ENCODE measurements at places on chromosomes 3 and 15. TPM values are rescaled to one million over a fixed set of nuclear protein-coding genes. Genes with fewer than 3 reads are reported as not detected.

CLDN1 gene
- 653 TPM for total RNA-seq

- no peak overlapping the region for H3K27ac ChIP-seq
- peaks cover 3% of the 10 kb centered on the region for H3K36me3 ChIP-seq
- no peak overlapping the region for H3K4me3 ChIP-seq
- no peaks in the 10 kb centered on the region for H3K27me3 ChIP-seq
- peaks cover 15% of the 10 kb centered on the region for H3K4me1 ChIP-seq
These were observed 15.3 kb downstream of the ABTB1 start for GRCh38 chr3:127688022-127688415.

DNA sequence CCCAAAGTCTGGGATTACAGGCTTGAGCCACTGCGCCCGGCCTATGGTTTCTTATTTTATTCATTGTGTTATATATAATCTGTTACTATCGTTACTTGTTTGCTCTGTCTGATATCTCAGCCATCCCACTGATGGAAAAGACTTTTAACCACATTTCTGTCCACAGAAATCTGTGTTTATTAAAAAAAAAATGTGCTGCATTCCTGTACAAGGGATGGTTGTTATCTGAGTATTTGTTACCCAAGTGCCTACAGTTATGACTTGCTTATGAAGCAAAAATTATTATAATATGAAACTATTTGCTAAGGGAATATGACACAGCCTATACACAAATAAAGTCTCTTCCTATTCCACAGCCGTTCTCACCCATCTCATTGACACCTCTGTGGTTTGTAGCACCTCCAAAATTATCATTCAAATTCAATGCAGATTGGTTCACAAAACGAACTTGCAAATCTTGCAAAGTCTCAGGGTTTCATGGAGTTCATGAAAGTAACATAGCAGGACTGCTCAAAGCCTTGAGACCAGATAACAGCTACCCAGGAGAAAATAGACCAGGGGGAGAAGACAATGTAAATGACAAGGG lies 47.4 kb upstream of the UBE2E1 start:
- no peak overlapping the region for H3K27ac ChIP-seq
- H3K36me3 ChIP-seq: no peaks in the 10 kb centered on the region
- H3K4me1 ChIP-seq: no peaks in the 10 kb centered on the region
- DNase-seq: no peak
- H3K4me3 ChIP-seq: no peak overlapping the region

DNA sequence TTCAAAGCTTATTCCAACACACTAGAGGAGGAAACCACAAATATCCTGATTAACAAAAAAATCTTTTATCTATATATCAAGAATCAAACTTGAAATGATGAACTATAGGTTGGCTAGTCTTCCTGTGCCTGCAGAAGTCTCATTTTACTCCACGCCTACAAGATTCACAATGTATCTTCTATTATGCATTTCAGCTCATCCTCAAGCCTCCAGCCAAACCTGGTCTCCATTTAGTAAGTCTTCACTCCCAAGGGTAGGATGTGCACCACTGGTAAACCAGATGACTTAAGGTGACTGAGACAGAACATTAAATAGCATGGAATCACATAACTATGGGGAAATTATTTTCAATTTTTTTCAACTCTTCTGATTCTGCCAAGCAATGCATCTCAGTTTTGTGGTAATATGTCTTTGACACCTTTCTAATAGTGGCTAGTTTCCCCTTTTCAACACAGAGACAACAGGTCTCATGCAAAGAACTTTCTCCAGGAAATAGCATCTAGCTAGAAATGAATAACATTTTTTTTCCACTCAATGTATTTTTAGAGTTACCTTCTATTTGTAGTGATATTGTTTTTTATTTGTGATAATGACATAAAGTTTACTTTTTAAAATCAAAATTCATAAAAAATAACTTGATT lies 166.9 kb downstream of the TNIK start:
- no peak for DNase-seq
- H3K27ac ChIP-seq: no peak overlapping the region
- H3K36me3 ChIP-seq: no peaks in the 10 kb centered on the region
- no peaks in the 10 kb centered on the region for H3K27me3 ChIP-seq
- no peaks in the 10 kb centered on the region for H3K4me1 ChIP-seq
